Activated CD4-positive, alpha-beta T cell treated with anti-CD3 and anti-CD28 coated beads for 36 hours (primary cell): ENCODE measurements at places on chromosomes 11 and 22.

DNA sequence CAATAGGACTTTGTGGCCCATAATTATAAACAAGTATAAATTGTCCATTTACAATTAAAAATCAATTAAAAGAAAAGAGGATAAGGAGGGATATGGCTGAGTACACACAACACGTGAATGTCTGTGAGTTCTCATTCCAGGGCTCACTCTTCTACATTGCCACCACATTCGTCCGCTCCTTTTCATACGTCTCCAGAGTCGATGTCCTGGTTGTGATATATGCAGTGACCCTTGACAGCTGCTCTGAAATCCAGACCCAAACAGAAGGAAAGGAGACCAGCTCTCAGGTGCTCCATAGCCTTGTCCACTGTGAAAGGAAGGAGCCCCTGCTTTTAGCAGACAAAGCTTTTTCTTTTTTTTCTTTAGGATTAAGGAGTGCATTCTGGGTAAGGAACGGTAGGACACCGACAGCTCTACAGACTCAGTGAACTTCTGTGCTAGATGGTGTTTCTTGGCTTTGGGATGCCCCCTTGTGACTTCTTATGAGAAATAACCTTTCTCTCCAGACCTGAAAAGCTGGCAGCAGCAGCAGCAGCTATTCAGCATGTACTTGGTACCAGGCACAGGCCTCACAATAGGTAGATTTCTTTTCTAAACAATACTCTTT is 19.7 kb upstream of the DNAJB13 start:
- no peaks in the 10 kb centered on the region for H3K27me3 ChIP-seq
- peaks cover 32% of the 10 kb centered on the region for H3K36me3 ChIP-seq
- peak; percentile 29 for DNase-seq
- H3K4me1 ChIP-seq = no peaks in the 10 kb centered on the region
- no peak overlapping the region for H3K4me3 ChIP-seq

DNA sequence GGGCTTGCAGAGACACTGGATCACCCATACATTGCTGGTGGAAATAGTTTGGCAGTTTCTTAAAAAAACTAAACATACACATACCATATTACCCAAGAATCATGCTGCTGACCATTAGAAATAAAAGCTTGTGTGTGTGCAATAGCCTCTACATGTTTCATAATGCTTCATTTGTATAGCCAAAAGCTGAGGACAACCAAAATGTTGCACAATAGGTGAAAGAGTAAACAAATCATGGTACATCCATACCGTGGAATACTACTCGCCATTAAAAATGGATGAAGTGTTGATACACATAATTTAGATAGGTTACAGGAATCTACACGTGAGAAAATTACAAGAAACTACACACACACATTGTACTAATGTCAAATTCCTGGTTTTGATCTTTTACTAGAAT is 6.5 kb downstream of the KBTBD3 start:
- peaks cover 4% of the 10 kb centered on the region for H3K36me3 ChIP-seq
- no peaks in the 10 kb centered on the region for H3K27me3 ChIP-seq
- peaks cover 9% of the 10 kb centered on the region for H3K4me1 ChIP-seq
- H3K4me3 ChIP-seq = no peak overlapping the region
- DNase-seq = no peak

- H3K27me3 ChIP-seq = no peaks in the 10 kb centered on the region
- no peaks in the 10 kb centered on the region for H3K36me3 ChIP-seq
- no peak overlapping the region for H3K4me3 ChIP-seq
- DNase-seq = no peak
These were observed 104.0 kb downstream of the SOX6 start for GRCh38 chr11:16252373-16252772.

GRCh38 chr11:102577723-102578122 is 47.2 kb upstream of the MMP7 start:
- no peak overlapping the region for H3K4me3 ChIP-seq
- H3K27ac ChIP-seq = no peak overlapping the region
- no peak for DNase-seq
- H3K36me3 ChIP-seq = no peaks in the 10 kb centered on the region
- no peaks in the 10 kb centered on the region for H3K27me3 ChIP-seq

- no peak for DNase-seq
- H3K27me3 ChIP-seq = peaks cover 17% of the 10 kb centered on the region
- H3K27ac ChIP-seq = no peak overlapping the region
- H3K4me1 ChIP-seq = no peaks in the 10 kb centered on the region
- H3K36me3 ChIP-seq = no peaks in the 10 kb centered on the region
These were observed 77.3 kb downstream of the YAP1 start for GRCh38 chr11:102187416-102188151.

DNA sequence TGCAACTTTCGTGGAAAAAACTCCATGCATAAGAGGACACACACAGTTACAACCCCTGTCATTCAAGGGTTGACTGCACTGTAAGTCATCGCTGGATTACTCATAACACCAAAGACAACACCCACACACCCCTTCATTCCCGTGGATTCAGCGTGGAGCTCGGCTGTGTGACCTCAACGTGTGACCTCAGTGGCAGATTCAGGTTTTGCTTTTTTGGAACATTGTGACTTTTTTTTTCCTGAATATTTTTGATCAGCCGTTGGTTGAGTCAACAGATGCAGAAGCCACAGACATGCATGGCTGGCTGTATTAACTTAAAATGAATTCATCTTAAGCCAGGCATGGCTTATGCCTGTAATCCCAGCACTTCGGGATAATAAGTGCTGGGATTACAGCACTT is 19.7 kb upstream of the MUC5AC start:
- peaks cover 12% of the 10 kb centered on the region for H3K27me3 ChIP-seq
- DNase-seq = peak; percentile 55
- H3K36me3 ChIP-seq = peaks cover 2% of the 10 kb centered on the region
- H3K4me1 ChIP-seq = peaks cover 6% of the 10 kb centered on the region

DNA sequence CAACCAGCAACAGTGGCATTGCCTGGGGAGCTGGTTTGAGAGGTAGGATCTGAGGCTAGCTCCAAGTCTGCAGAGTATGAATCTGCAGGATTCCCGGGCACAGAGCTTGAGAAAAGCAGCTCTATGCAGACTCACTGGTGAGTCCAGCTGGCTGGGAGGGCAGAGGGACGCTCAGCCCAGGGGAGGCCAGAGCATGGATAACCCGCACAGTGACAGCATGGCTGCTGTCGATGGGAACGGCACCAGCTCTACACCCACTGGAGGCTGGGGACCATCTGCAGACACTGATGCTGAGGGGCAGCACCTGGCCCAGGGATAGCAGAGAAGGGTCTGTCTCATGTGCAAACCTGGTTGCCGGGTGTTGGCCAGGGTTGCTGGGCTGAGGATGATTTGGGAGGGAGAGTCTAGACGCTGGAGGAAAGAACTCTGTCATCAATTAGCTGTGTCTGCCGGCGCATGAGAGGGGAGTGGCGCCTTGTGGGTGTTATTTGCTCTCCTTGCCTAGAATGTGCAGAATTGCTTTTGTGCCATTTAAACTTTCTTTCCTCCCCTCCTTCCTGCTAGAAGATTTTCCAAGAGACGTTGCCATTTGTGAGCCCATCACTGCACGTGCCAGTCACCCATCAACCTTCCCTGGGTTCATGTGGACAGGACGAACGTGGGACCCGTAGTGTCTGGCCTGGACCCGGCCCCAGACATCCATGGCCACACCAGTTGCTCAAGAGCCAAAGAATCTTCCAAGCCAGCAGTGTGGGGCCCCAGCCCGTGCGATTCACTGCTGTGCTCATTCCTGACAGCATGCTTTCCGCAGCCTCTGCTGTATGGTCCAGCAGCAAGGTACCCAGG is 19.1 kb upstream of the LINC01488 start:
- H3K4me3 ChIP-seq = no peak overlapping the region
- no peak overlapping the region for H3K27ac ChIP-seq
- peaks cover 8% of the 10 kb centered on the region for H3K27me3 ChIP-seq
- peaks cover 3% of the 10 kb centered on the region for H3K36me3 ChIP-seq
- DNase-seq = no peak

GRCh38 chr11:113504586-113504985 is 29.4 kb upstream of the DRD2 start:
- DNase-seq = no peak
- no peaks in the 10 kb centered on the region for H3K36me3 ChIP-seq
- peaks cover 16% of the 10 kb centered on the region for H3K27me3 ChIP-seq
- H3K4me1 ChIP-seq = no peaks in the 10 kb centered on the region
- H3K4me3 ChIP-seq = no peak overlapping the region
- H3K27ac ChIP-seq = no peak overlapping the region

DNA sequence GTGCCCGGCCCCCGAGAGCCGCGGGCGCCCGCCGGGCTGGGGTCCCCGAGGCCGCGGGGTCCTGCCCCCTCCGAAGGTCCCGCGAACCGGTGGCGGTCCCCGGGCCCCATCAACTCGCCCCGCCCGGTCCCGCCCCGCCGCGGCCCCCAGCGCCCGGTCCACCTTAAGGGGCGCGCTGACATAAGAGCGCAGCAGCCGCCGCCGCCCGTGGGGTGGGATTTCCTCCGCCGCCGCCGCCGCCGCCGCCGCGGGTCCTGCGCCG is at the start of gene ZDHHC8:
Gene ZDHHC8 (plus strand): TSS at position 208 of the 262 bp plus-strand sequence. CDS start 144 bp downstream, outside the sequence.
- H3K27me3 ChIP-seq = no peaks in the 10 kb centered on the region
- peak; percentile 63 for DNase-seq
- H3K36me3 ChIP-seq = peaks cover 16% of the 10 kb centered on the region
- peaks cover 35% of the 10 kb centered on the region for H3K4me1 ChIP-seq

GRCh38 chr22:19775496-19776325 is 15.1 kb downstream of the TBX1 start:
- H3K27me3 ChIP-seq = peaks cover 31% of the 10 kb centered on the region
- no peak for DNase-seq
- no peak overlapping the region for H3K4me3 ChIP-seq
- peaks cover 8% of the 10 kb centered on the region for H3K4me1 ChIP-seq
- H3K27ac ChIP-seq = no peak overlapping the region

DNA sequence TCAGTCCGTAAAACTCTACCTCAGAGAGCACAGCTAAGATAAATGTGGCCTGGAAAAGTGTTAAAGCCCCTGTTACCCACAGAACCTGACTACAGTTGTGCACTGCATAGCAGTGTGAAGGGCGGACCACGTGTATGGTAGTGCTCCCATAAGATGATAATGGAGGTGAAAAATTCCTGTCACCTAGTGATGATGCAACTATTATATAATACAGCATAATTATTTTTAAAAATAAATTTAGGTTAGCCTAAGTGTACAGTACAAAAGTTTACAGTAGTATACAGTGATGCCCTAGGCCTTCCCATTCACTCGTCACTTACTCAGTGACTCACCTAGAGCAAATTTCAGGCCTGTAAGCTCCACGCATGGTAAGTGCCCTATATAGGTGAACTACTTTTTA is 76.6 kb upstream of the RASSF10 start:
- H3K4me1 ChIP-seq = no peaks in the 10 kb centered on the region
- H3K27me3 ChIP-seq = peaks cover 9% of the 10 kb centered on the region
- no peaks in the 10 kb centered on the region for H3K36me3 ChIP-seq

- no peaks in the 10 kb centered on the region for H3K27me3 ChIP-seq
- DNase-seq = no peak
- no peak overlapping the region for H3K4me3 ChIP-seq
- H3K4me1 ChIP-seq = peaks cover 6% of the 10 kb centered on the region
These were observed 29.5 kb downstream of the DIXDC1 start for GRCh38 chr11:111966678-111967077.

GRCh38 chr11:115741376-115742107 is 237.3 kb upstream of the CADM1 start:
- H3K27ac ChIP-seq = no peak overlapping the region
- peaks cover 3% of the 10 kb centered on the region for H3K27me3 ChIP-seq
- H3K4me1 ChIP-seq = no peaks in the 10 kb centered on the region
- no peaks in the 10 kb centered on the region for H3K36me3 ChIP-seq
- DNase-seq = no peak
- no peak overlapping the region for H3K4me3 ChIP-seq

- no peaks in the 10 kb centered on the region for H3K36me3 ChIP-seq
- no peak overlapping the region for H3K27ac ChIP-seq
- no peak for DNase-seq
- no peaks in the 10 kb centered on the region for H3K4me1 ChIP-seq
- H3K27me3 ChIP-seq = peaks cover 10% of the 10 kb centered on the region
These were observed 21.2 kb upstream of the CLMP start for GRCh38 chr11:123216249-123216648.

GRCh38 chr11:61840371-61840770 is 12.3 kb downstream of the FADS2 start:
- H3K36me3 ChIP-seq = peaks cover 13% of the 10 kb centered on the region
- H3K27ac ChIP-seq = no peak overlapping the region
- DNase-seq = no peak
- no peaks in the 10 kb centered on the region for H3K27me3 ChIP-seq

DNA sequence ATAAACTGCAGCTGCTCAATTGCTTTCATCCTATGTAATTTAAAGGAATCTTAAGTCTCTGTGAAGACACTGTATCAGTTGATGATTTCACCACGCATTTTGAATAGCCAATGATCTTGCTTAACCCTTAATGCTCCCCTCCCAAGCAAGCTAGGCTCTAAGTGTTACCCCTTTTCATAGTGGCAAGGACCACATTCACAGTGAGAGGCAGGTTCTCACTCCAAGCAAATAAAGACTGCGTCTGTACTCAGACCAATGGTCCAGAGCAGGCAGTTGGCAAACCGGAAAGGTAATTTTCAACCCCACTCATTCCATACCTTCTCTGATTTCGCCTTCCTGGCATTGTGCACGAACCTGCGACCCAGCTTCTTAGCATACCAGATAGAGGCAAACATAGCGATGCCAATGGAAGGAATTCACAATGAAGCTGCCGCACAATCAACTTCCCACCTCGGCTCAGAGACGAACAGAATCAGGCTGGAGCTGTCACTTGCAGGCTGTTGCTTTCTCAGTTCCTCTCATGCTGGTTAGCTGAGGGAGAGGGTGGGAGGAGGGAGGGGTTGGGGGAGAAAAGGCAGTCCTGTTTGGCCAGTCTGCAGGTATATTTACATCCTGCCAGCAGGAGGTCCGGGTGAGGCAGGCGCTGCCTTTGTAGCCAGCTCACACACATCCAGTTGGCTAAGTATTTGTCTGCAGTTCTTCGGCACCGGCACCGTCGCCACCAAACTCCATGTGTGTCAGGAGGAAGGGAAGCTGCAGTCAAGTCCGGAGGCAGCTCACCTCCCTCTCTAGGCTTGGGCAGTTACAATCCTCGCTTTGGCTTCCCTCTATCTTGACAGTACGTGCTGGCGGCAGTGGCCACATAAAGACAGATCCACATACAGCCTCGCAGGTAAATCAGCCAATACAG is 1151.2 kb upstream of the CCDC90B start:
- DNase-seq = no peak
- no peak overlapping the region for H3K27ac ChIP-seq
- H3K27me3 ChIP-seq = no peaks in the 10 kb centered on the region
- H3K4me3 ChIP-seq = no peak overlapping the region
- H3K4me1 ChIP-seq = no peaks in the 10 kb centered on the region

GRCh38 chr22:19784384-19785175 is 24.0 kb downstream of the TBX1 start:
- H3K36me3 ChIP-seq = no peaks in the 10 kb centered on the region
- H3K27ac ChIP-seq = no peak overlapping the region
- H3K4me3 ChIP-seq = no peak overlapping the region
- H3K4me1 ChIP-seq = peaks cover 1% of the 10 kb centered on the region

- H3K4me1 ChIP-seq = no peaks in the 10 kb centered on the region
- peaks cover 80% of the 10 kb centered on the region for H3K36me3 ChIP-seq
- DNase-seq = no peak
- H3K4me3 ChIP-seq = no peak overlapping the region
These were observed 37.6 kb downstream of the NAT10 start for GRCh38 chr11:34143048-34143447.

- no peak for DNase-seq
- no peaks in the 10 kb centered on the region for H3K36me3 ChIP-seq
- peaks cover 10% of the 10 kb centered on the region for H3K4me1 ChIP-seq
- H3K27me3 ChIP-seq = peaks cover 39% of the 10 kb centered on the region
- H3K4me3 ChIP-seq = no peak overlapping the region
These were observed 14.0 kb upstream of the NECTIN1 start for GRCh38 chr11:119743006-119743405.
